A549 treated with dexamethasone at 1 μM for 4 hours (cell line): ENCODE measurements at places on chromosomes 1 and 21. TPM values are rescaled to one million over a fixed set of nuclear protein-coding genes. Genes with fewer than 3 reads are reported as not detected.

The FLG gene
- under 0.01 to 0.01 TPM (median 0.01 TPM) in 4 of 5 replicates, not detected in the other for total RNA-seq

The NECTIN4 gene
- 1.6 to 3.5 TPM (median 2.2 TPM) in 5 replicates for total RNA-seq

The HOOK1 gene
- total RNA-seq = 0.12 to 0.99 TPM (median 0.24 TPM) in 5 replicates

The HMGN1 gene
- 164 to 215 TPM (median 171 TPM) in 5 replicates for total RNA-seq

The DSCAM gene
- not detected in 5 replicates for total RNA-seq

The VWA1 gene
- total RNA-seq = 4.2 to 13.3 TPM (median 12.5 TPM) in 5 replicates

The TARBP1 gene
- total RNA-seq = 10.6 to 12.8 TPM (median 11.8 TPM) in 5 replicates

The OPTC gene
- total RNA-seq = not detected in 5 replicates

The SYDE2 gene
- 0.69 to 1.7 TPM (median 1.2 TPM) in 5 replicates for total RNA-seq

The KIF17 gene
- 1.8 to 2.7 TPM (median 2.4 TPM) in 5 replicates for total RNA-seq

The PGLYRP3 gene
- not detected in 5 replicates for total RNA-seq

The EXTL2 gene
- total RNA-seq = 5.8 to 7.9 TPM (median 7.2 TPM) in 5 replicates

The AK5 gene
- total RNA-seq = 6.8 to 10.1 TPM (median 6.9 TPM) in 5 replicates

The CD34 gene
- 0.02 to 0.05 TPM in 2 of 5 replicates, not detected in the others for total RNA-seq

The SMIM1 gene
- total RNA-seq = 0.76 to 1.6 TPM (median 1.3 TPM) in 5 replicates

The TGFB2 gene
- total RNA-seq = 8.7 to 12.3 TPM (median 10.6 TPM) in 5 replicates

The TSPEAR gene
- total RNA-seq = 0.04 TPM in 1 of 5 replicates, not detected in the others

The OLFML2B gene
- total RNA-seq = 0.33 to 0.68 TPM (median 0.51 TPM) in 5 replicates

The MYBPH gene
- 0.05 TPM in 1 of 5 replicates, not detected in the others for total RNA-seq
